ENCODE measurements at places on chromosomes 7 and 10.

- H3K27me3 ChIP-seq = no peaks in the 10 kb centered on the region
- peaks cover 30% of the 10 kb centered on the region for H3K4me1 ChIP-seq
- peaks cover 43% of the 10 kb centered on the region for H3K36me3 ChIP-seq
- DNase-seq = peak; percentile 47
- no peak overlapping the region for H3K27ac ChIP-seq
These were observed 112.5 kb downstream of the MAD1L1 start for GRCh38 chr7:2120251-2120660.

- H3K27ac ChIP-seq = no peak overlapping the region
- H3K36me3 ChIP-seq = no peaks in the 10 kb centered on the region
- peaks cover 20% of the 10 kb centered on the region for H3K27me3 ChIP-seq
- no peak for DNase-seq
- no peaks in the 10 kb centered on the region for H3K4me1 ChIP-seq
These were observed 284.0 kb downstream of the GRID1 start for GRCh38 chr10:86082556-86082955.

DNA sequence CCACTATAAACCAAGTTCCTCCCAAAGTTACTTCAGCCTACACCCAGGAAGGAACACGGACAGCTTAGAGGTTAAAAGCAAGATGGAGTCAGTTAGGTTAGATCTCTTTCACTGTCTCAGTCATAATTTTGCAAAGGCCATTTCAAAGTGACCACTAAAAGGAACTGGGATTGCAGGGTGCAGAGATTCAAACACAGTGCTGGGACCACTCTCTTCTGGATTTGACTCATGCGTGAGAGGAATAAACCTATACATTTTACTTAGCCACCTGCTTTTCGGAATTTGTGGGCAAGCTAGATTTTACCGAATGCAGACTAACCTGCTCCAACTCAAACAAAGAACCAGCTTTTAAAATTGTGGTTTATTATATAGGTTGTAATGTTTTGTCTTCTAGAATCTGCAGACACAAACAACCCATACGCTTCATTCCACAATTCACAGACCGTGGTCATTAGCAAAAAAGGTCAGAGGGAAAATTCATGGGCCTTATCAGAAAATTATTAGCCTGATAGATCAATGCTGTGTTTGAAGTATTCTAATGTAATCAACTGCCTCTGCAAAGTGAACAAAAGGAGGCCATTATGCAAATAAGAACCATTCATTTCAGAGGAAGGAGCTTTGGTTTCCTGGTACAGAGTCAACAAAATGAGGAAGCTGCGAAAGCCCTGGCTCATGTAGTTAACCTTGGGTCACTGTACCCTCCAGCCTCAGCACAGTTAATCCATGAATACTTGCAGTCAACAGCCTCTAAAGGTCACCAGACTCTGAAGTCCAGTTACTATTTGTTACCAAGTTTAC, 342.7 kb upstream of the KLF6 start:
- H3K27me3 ChIP-seq = no peaks in the 10 kb centered on the region
- no peak overlapping the region for H3K4me3 ChIP-seq
- peak; percentile 81 for DNase-seq
- no peaks in the 10 kb centered on the region for H3K36me3 ChIP-seq
- peaks cover 47% of the 10 kb centered on the region for H3K4me1 ChIP-seq

GRCh38 chr10:120950051-120950561, 98.9 kb downstream of the WDR11 start:
- peaks cover 26% of the 10 kb centered on the region for H3K27me3 ChIP-seq
- no peak overlapping the region for H3K27ac ChIP-seq
- no peak for DNase-seq
- H3K4me1 ChIP-seq = peaks cover 7% of the 10 kb centered on the region

- H3K27ac ChIP-seq = no peak overlapping the region
- no peak for DNase-seq
- H3K4me3 ChIP-seq = no peak overlapping the region
- no peaks in the 10 kb centered on the region for H3K27me3 ChIP-seq
- H3K4me1 ChIP-seq = no peaks in the 10 kb centered on the region
These were observed 114.9 kb downstream of the TRRAP start for GRCh38 chr7:98993024-98993897.

GRCh38 chr10:86169506-86170254, 196.9 kb downstream of the GRID1 start:
- H3K27ac ChIP-seq = no peak overlapping the region
- H3K36me3 ChIP-seq = no peaks in the 10 kb centered on the region
- peaks cover 21% of the 10 kb centered on the region for H3K4me1 ChIP-seq

DNA sequence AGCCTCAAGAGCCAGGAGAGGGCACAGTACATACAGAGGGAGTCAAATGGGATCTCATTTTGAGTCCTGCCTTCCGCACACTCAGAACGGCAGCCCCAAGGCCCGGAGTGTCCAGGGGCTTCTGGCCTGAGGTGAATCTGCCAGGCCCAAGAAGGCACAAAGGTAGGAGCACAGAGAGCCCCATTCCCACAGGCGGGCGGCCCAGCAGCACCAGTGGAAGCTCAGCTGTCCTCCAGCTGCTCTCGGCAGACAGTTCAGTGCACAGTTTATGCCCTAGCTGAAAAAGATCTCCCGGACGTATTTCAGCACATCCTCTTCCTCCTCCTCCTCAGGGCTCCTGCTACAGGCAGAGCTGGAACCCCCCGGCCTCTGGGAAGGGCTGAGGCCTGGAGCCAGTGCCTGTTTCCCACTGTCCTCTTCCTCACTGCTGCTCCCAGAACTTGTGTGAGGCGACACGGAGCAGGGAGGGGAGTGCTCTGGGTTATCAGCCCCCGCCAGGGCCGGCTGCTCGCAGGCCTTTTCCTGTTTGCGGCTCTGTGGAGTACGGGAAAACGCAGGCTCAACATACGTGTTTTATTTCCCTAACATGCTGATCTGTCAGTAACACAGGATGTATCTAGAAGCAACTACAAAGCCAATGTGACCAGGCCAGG, 4.0 kb downstream of the CYREN start:
- no peaks in the 10 kb centered on the region for H3K27me3 ChIP-seq
- H3K36me3 ChIP-seq = no peaks in the 10 kb centered on the region
- H3K27ac ChIP-seq = peak overlapping the region; percentile 85
- no peak overlapping the region for H3K4me3 ChIP-seq
- DNase-seq = peak; percentile 84

DNA sequence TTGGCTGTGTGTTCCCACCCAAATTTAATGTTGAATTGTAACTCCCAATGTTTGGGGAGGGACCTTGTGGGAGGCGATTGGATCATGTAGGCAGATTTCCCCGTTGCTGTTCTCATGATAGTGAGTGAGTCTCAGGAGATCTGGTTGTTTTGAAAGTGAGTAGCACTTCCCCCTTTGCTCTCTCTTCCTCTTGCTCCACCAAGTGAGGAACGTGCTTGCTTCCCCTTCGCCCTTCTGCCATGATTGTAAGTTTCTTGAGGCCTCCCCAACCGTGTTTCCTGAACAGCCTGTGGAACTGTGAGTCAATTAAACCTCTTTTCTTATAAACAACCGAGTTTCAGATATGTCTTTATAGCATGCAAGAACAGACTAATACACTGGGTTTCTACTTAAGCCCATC, 176.3 kb downstream of the CDK14 start:
- no peak overlapping the region for H3K4me3 ChIP-seq
- no peaks in the 10 kb centered on the region for H3K4me1 ChIP-seq
- no peak overlapping the region for H3K27ac ChIP-seq
- no peaks in the 10 kb centered on the region for H3K27me3 ChIP-seq

- no peaks in the 10 kb centered on the region for H3K4me1 ChIP-seq
- no peaks in the 10 kb centered on the region for H3K36me3 ChIP-seq
- H3K27ac ChIP-seq = no peak overlapping the region
- no peak overlapping the region for H3K4me3 ChIP-seq
- no peak for DNase-seq
These were observed 238.4 kb downstream of the ARHGAP21 start for GRCh38 chr10:24485304-24485703.

DNA sequence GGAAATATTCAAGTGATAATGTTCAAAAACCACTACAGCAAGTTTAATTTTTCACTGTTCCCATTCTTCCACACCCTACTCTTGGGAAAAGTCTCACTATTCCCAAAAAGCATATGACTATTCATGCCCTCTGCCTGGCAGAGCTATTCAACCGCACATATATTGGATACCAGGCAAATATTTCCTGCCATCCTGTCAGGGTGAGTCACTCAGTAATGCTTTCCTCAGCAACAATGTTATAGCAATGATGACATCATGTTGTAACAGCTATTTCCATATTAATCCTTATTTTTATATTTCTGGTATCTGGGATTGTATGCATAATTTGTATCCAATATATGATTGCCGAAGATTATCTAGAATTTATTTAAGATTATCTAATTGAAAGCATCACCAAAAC, 114.0 kb upstream of the PLXDC2 start:
- no peak for DNase-seq
- no peaks in the 10 kb centered on the region for H3K4me1 ChIP-seq
- H3K4me3 ChIP-seq = no peak overlapping the region
- H3K27ac ChIP-seq = no peak overlapping the region

GRCh38 chr10:96295475-96295874, 8.8 kb upstream of the DNTT start:
- H3K4me1 ChIP-seq = peaks cover 60% of the 10 kb centered on the region
- no peaks in the 10 kb centered on the region for H3K27me3 ChIP-seq
- H3K4me3 ChIP-seq = no peak overlapping the region
- DNase-seq = no peak
- peak overlapping the region; percentile 46 for H3K27ac ChIP-seq
- H3K36me3 ChIP-seq = no peaks in the 10 kb centered on the region

- no peaks in the 10 kb centered on the region for H3K4me1 ChIP-seq
- H3K27ac ChIP-seq = no peak overlapping the region
- H3K4me3 ChIP-seq = no peak overlapping the region
- H3K36me3 ChIP-seq = no peaks in the 10 kb centered on the region
- H3K27me3 ChIP-seq = no peaks in the 10 kb centered on the region
These were observed 17.6 kb downstream of the LRRN3 start for GRCh38 chr7:111108496-111108895.

GRCh38 chr10:62826273-62826672, 10.1 kb upstream of the EGR2 start:
- DNase-seq = no peak
- no peak overlapping the region for H3K27ac ChIP-seq
- no peaks in the 10 kb centered on the region for H3K36me3 ChIP-seq
- no peaks in the 10 kb centered on the region for H3K4me1 ChIP-seq
- H3K27me3 ChIP-seq = peaks cover under 1% of the 10 kb centered on the region

DNA sequence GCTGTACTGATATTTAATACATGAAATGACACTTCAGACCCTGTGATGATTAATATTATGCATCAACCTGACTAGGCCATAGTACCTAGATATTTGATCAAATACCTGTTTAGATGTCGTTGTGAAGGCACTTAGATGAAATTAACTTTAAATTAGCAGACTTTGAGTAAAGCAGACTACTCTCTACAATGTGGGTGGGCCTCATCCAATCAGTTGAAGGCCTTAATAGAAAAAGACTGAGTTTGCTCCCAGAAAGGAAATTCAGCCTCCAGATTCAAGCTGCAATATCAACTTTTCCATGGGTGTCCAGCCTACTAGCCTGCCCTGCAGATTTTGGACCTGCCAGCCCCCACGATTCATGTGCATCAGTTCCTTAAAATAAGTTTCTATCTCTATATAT, 68.6 kb upstream of the TMEM168 start:
- no peak overlapping the region for H3K27ac ChIP-seq
- H3K27me3 ChIP-seq = no peaks in the 10 kb centered on the region
- no peak for DNase-seq
- H3K4me1 ChIP-seq = no peaks in the 10 kb centered on the region
- H3K36me3 ChIP-seq = peaks cover 4% of the 10 kb centered on the region
- no peak overlapping the region for H3K4me3 ChIP-seq

DNA sequence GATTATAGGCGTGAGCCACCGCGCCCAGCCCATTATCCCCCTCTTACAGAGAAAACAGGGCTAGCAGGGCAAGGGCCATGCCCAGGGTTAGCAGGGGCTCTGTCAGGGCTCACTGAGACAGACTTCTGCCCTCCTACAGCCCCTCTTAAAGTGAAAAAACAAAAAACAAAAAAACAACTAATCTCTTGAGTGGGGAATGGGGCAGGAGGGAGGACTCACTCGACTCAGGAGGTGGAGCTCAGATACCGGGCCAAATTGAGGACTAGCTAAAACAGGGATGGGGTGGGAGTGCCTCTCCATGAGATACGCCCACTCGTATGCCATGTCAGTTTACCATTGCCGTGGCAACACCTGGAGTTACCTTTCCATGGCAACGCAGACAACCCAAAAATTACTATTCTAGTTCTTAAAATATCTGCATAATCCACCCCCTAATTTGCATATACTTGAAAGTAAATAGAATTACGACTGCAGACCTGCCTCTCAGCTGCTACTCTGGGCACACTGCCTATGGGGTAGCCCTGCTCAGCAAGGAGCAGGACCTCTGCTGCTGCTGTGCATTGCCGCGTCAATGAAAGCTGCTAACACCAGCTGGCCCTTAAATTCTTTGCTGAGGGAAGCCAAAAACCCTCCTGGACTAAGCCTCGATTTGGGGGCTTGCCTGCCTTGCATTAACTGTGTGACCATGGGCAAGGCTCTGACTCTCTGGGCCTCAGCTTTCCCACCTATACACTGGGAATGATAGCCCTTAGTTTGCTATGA, 13.4 kb downstream of the SSC4D start:
- H3K4me1 ChIP-seq = peaks cover 26% of the 10 kb centered on the region
- DNase-seq = no peak
- H3K27ac ChIP-seq = no peak overlapping the region
- no peak overlapping the region for H3K4me3 ChIP-seq
- no peaks in the 10 kb centered on the region for H3K27me3 ChIP-seq

GRCh38 chr7:90625562-90625961, 29.4 kb downstream of the CDK14 start:
- no peaks in the 10 kb centered on the region for H3K4me1 ChIP-seq
- no peaks in the 10 kb centered on the region for H3K27me3 ChIP-seq
- no peaks in the 10 kb centered on the region for H3K36me3 ChIP-seq
- no peak overlapping the region for H3K27ac ChIP-seq

DNA sequence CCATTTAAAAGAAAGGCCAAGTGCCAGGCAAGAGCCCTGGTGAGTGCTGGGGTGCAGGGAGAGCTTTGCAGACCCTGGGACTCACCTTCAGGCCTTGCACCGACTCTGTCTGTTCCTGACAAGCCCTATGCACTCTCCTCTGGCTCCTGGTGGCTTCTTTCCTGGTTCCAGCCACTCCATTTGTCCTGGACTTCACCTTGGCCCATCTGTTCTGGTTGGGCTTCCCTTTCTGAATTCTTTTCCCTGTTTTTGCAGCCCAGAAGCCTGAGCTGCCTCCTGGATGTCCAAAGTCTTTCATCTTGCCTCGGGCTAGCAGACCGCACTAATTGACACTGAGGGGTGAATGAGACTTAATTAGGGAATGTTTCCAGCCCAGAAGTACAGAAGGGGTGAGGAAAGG, 60.5 kb downstream of the PYROXD2 start:
- DNase-seq = no peak
- no peak overlapping the region for H3K27ac ChIP-seq
- H3K27me3 ChIP-seq = peaks cover 5% of the 10 kb centered on the region

DNA sequence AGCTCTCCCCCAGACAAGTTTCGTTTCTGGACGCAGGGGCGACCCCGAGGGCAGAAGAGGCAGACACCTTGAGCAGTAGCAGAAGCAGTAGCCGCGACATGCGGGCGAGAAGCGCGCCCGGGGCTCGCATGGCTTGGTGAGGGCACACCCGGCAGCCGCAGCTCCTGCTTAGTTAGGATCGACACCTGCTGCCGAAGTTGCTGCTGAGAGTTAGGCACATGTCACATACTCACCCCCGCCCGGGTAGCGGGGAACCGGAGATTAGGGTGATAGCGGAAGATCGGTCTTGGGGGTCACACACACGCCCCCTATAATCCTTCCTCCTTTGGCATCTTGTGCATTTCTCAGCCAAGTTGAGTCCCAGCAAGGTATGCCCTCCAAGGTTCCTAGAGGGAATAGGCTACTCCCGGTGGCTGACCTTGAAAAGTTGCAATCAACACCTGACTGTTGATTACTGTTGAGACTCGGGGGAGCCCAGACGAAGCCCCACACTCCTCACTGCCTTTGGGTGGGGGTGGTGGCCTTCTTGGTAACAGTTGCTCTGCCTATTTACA, 668 bp downstream of the GPR37 start:
- peaks cover 24% of the 10 kb centered on the region for H3K27me3 ChIP-seq
- H3K4me3 ChIP-seq = peak overlapping the region; percentile 67
- H3K36me3 ChIP-seq = no peaks in the 10 kb centered on the region
- H3K4me1 ChIP-seq = no peaks in the 10 kb centered on the region
